ENCODE measurements at places on chromosomes 16 and 17.

- peak; percentile 28 for DNase-seq
These were observed 9.6 kb upstream of the DLX4 start for GRCh38 chr17:49959183-49959935.

- DNase-seq: no peak
These were observed 72.7 kb upstream of the GNG13 start for GRCh38 chr16:873243-873661.

GRCh38 chr16:53433930-53434376 is 318 bp upstream of the RBL2 start:
- DNase-seq: no peak

DNA sequence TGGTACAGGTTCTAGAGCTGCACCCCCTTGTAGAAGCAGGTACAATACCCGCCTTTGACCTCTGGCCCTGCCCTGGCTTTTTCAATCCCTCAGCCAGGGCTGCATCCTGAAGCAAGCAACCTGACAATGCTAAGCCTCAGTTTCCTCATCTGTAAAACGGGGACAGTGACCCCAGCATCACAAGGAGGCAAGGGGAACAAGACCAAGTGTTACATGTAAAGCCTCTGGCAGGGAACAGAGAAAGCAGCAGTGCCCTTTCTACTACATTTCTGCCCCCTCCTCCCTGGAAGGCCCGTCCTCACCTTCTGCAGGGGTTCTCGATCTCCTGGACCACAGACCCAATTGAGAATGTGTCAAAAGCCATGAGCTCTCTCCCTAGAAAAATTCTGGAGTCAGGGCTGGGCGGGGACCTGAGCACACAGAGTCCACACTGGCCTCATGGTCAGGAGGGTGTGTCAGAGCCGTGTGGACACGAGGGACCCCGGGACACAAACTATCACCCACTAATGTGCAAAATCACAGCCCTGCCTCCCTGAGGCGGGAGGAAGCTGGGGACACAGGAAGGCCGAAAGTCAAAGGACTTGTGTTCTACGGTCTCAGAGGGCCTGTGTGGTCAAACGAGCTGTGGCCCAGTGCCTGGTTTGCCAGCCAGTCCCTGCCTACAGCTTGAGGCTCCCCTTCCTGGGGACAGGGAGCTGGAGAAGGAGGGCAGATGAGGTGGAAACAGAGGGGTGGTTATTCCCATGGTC is 27.5 kb downstream of the LRRC75A start:
- DNase-seq: no peak

DNA sequence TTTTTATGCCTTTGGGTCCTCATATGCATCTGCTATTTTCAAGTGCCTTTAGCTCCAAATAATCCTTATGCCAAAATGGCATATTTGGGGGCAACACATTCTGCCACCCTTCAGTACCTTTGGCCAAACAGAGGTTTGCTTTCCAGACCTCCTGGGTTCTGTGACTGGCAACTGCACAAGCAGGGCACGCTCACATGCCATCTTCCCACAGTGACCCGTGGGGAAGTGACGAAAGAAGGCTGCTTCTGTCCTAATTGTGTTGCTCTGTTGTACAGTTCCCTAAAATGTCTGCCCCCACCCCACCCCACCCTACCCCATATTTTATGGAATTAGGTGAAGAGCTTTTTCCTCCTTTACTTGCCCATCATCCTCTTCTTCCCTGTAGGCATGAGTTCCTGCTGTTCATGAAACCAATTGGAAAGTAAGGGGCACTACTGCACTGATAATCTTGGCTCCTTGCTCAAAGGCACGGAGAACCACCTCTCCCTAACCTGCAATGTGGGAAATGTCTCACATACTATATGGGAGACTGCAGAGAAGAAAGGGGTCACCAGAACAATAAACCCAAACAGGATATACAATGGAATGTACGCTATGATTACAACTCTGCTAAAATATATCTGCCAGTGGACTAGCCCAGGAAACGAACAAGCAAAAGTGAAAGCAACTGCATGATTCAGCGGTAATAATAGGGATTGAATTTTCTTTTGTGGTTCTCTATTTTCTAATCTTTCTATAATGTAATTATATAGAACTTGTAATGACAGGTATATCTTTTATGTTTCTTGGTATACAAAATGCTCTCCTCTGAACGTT is 3.3 kb upstream of the SLFN12L start:
- peak; percentile 23 for DNase-seq

DNA sequence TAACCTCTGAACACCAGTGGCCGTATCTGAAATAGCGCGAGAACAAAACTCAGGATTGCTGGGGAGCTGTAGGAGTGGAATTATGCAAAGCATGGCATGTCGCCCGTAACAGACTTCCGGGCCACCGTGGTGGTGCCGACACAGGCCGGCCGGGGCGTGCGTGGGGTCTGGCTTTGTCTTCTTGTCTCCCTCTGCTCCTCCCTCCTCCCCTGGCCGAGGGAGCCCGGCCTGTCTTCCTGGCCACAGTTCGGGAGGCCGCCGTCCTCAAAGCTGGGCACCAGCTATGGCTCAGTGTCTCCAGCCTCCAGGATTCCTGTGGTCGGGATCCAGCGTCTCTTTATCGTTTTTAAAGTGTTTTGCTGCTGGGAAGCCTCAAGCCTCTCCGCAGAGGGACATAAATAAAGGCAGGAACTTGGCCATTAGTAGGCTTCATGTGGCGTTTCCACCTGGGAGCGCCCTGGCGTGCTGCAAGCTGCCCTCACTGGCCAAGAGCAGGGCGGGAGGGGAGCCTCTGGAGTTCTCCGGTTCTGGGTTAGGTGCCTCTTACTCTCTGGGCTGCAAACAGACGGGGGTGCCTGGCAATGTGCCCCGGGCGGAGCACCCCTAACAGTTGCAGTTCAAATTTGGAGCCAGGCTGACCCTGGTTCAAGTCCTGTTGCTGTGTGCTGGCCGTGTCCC is 22.0 kb upstream of the NPTX1 start:
- DNase-seq: peak; percentile 81

DNA sequence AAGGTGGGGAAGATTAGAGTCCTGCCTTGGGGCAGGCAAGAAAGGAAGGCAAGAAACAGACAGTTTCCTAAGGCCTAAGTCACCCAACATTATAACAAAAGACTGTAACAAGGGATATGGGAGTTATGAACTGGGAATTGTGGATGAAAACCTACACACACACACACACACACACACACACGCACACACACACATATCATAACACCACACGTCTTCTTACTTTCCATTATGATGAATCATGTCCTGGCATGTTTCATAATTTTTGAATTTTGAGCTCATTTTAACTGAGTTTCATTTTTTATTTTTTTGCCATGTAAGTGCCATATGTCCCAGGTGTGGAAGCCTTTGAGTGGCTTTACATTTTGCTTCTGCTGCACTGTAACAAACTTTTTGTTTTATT is 29.9 kb downstream of the HS3ST2 start:
- DNase-seq: no peak

- DNase-seq: no peak
These were observed 718 bp upstream of the CBFB start for GRCh38 chr16:67028167-67028695.

DNA sequence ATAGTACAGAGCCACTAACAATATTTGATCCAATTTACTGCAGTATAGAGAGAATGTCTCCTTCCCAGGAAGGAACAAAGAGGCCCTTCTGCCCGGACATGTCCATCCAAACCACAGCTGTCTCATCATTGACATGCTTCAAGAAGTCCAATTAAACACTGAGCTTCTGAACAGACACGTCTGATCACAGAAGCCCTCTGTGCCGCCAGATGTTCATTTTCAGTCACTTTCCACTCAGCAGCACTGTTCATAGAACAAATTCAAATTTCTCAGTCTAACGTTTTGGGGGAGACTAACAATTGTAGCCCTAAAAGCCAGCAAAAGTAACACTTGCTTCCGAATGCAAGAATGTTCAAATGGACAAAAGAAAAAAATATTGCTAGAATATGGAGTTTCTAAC is 15.3 kb downstream of the ZC3H7A start:
- no peak for DNase-seq

DNA sequence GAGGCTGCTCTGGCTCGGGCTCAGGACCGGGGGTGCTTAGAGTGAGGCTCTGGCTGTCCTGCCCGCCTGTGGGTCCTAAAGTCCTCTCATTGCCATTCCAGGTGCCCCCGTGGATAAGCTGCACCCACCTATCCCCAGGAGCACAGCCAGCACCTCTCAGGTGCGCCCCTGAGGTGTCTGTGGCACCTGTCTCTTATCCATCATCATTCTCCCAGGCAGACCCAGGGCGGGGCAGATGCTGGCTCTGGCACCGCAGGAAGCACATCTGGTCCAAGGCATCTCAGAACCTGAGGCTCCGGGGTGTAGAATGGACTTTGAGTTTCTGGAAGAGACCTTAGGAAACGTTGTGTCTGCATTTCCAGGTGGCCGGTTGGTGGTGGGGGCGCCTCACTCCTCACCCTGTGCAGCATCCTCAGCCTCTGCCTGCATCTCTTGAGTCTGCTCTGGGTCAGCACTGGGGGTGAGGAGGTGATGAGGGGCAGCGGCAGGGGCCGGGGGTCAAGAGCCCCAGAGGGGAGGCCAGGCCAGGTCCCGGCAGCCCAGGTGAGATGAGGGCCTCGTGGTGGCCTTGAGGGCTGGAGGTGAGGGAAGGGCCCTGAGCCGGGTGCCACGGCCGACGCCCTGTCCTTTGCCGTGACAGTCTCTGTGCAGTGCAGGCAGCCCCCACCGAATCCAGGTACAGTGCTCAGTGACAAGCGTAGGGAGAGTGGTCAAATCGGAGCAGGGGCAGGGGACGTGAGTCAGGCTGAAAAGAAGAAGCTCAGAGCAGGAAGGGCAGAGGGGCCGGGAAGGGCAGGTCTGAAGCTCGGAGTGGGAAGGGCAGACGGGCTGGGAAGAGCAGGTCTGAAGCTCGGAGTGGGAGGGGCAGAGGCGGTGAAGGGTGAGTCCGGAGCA is 173.5 kb downstream of the NPIPB11 start:
- DNase-seq: no peak

DNA sequence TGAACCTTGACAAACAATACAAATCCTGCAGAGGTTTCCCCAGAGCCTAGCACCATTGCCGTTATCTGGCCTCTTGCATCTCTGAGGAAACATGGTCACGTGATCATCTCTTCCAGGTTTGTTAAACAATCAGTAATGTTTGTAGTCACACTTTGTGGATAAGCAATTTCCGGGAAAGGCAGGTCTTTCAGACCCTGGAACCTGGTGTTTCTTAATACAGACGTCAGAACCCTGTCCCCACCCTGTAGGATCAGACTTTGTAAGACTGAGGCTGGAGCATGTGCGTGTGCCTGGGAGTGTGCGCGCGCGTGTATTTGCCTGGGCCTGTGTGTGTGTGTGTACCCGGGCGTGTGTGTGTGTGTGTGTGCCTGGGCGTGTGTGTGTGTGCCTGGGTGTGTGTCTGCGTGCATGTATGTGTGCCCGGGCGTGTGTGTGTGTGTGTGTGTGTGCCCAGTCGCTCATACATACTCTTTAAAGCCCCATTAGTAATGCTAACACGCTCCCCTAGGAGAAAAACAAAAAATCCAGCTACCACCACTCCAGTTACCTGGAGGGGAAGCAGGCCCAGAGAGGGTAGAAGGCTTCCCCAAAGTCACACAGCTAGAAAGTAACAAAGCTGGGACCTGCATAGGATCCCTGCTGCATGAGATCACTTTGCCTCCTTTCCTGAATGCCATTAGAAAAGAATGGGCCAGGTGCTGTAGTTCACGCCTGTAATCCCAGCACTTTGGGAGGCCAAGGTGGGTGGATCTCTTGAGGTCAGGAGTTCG is 5.3 kb downstream of the CTNS start:
- DNase-seq: no peak

DNA sequence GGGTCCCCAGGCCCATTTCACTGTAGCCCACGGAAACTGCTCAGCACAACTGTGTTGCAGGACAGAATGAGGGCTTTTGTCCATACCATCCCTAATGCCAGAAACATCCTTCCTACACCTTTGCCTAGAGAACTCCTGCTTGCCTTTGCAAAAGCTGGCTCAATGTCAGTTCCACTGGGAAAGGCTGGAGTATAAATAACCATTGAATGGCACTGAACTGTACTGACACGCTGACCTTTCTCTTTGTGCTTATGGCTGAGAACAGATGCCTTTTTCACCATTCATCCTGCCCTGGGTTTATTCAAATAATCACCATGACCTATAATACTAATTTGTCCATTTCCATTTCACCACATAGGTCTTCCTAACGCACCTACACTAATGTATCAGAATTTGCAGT is 300.3 kb downstream of the XYLT1 start:
- no peak for DNase-seq

GRCh38 chr17:72343911-72344310 is 223.1 kb downstream of the SOX9 start:
- DNase-seq: no peak

DNA sequence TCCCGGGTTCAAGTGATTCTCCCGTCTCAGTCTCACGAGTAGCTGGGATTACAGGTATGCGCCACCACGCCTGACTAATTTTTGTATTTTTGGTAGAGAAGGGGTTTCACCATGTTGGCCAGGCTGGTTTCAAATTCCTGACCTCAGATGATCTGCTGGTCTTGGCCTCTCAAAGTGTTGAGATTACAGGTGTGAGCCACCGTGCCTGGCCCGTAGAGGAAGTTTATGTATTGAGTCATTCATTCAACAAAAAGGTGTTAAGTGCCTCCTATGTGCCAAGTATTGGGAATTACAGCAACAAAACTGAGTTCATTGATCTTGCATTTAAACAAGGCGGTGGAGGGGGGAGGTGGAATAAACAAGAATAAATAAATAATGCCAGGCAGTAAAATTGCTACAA is 10.2 kb upstream of the CNOT1 start:
- no peak for DNase-seq

DNA sequence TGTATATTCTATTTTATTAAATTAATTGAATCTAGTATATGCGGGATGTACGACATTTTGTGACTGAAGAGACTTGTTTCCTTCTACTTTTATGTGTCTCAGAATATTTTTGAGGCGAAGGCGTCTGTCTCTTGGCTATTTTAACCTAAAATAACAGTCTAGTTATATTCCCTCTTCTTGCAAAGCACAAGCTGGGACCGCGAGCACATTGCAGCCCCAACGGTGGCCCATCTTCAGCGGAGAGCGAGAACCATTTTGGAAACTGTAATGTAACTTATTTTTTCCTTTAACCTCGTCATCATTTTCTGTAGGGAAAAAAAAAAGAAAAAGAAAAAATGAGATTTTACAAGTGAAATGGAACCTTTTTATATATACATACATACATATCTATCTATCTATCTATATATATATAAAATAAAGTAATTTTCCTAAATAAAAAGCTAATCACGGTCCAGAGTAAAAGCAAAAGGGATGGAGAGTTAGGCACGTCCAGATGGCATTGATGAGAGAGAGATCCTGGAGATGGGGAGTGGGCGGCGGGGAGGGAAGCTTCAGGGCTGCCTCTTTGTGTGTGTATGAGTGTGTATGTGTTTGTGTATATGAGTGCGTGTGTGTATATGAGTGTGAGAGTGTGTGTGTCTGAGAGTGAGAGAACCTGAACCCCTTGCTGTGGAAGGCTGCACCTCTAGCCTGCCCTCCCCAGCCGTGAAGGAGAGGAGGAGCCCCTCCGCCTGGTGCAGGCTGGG is 7.5 kb upstream of the ABCC3 start:
- DNase-seq: no peak

GRCh38 chr16:5064915-5065314 is 841 bp downstream of the C16orf89 start:
- DNase-seq: no peak

GRCh38 chr17:76385892-76386786 is 1.7 kb downstream of the SPHK1 start:
- DNase-seq: peak; percentile 85

GRCh38 chr17:74601944-74602572 is 10.0 kb upstream of the CD300LD start:
- peak; percentile 33 for DNase-seq

GRCh38 chr16:56859636-56860035 is 5.4 kb upstream of the SLC12A3 start:
- DNase-seq: no peak

GRCh38 chr17:7417056-7417655 is 3.0 kb upstream of the SPEM1 start:
- DNase-seq: no peak

All from fibroblast of skin of scalp (primary cell).